Activated T-helper 2 cell treated with anti-CD3 and anti-CD28 coated beads, Interferon-gamma antibody, Interleukin-2, Interleukin-4, amounts not matched to agents 10 μg/mL and 5 μg/mL and 100 μg/mL, durations not matched to agents 14 hours and 24 hours and 36 hours (primary cell): ENCODE measurements at places on chromosomes 6 and 20. TPM values are rescaled to one million over a fixed set of nuclear protein-coding genes. Genes with fewer than 3 reads are reported as not detected.

DNA sequence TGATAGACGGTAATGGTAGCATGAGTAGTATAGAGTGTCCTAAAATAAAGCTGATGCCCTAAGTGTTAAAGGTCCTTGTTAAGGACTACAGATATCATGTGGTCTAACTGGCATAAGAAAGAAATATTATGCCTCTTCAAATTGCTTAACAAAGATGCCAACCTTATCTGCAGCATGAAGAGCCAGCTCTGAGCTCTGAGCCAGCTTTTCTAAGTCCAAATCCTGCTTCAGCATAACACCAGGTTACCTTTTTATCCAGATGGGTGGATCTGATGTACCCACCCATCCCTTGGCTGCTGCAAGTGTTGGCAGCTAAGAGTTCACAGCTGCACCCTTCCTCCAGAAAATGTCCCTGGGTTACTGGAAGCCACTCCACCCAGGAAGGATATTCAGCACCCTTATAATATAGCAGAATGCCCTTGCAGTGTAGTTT lies 83.8 kb downstream of the TENT5A start:
- no peak for DNase-seq

- no peak for DNase-seq
Observed at GRCh38 chr6:3371222-3371949, 85.5 kb downstream of the SLC22A23 start.

DNA sequence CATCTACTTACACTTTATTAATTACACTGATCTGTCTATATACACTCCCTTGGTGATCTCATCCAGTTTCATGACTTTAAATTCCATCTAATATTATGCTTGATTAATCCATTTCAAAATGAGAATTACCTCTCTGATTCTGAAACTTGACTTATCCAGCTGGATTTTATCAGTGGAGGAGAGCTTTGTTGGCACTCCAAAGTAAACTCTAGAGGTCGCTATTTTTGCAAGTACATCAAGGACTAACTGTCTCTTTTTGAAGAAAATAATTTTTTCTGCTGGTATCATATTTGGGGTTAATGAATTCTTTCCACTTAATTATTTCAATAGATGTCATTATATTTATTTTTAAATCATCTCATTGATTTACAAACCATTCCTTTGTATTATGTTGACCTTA lies 630.3 kb upstream of the MAN1A1 start:
- DNase-seq: no peak

GRCh38 chr20:36848078-36848660 lies 27.8 kb upstream of the TLDC2 start:
- no peak for DNase-seq

VWA7 gene
- 5.6 and 5.9 TPM in 2 replicates for total RNA-seq

CYP21A2 gene
- 0.25 and 0.39 TPM in 2 replicates for total RNA-seq

TP53TG5 gene
- not detected in 2 replicates for total RNA-seq

ATF6B gene
- total RNA-seq: 86.9 and 91.2 TPM in 2 replicates

KIF6 gene
- 0.21 and 0.25 TPM in 2 replicates for total RNA-seq

SYCP2L gene
- total RNA-seq: 0.11 and 0.23 TPM in 2 replicates
